Kidney epithelial cell (primary cell): ENCODE measurements at places on chromosomes 12 and 14. TPM values are rescaled to one million over a fixed set of nuclear protein-coding genes. Genes with fewer than 3 reads are reported as not detected.

The LRP1 gene
- 40.2 and 53.6 TPM in 2 replicates for total RNA-seq

The FOXN4 gene
- not detected in 2 replicates for total RNA-seq

The RBM23 gene
- 96.1 and 146 TPM in 2 replicates for total RNA-seq

The CFAP54 gene
- total RNA-seq = 0.41 and 0.79 TPM in 2 replicates

The GLI1 gene
- total RNA-seq = 1.6 TPM in 2 replicates

The CLEC4D gene
- total RNA-seq = not detected in 2 replicates

The NANOG gene
- 0.34 TPM in 1 of 2 replicates, not detected in the other for total RNA-seq

The PSME2 gene
- total RNA-seq = 110 and 115 TPM in 2 replicates

The ISCA2 gene
- 12.1 and 16.7 TPM in 2 replicates for total RNA-seq

The GALNT16 gene
- 0.33 and 3.4 TPM in 2 replicates for total RNA-seq

The DDX23 gene
- total RNA-seq = 64.1 and 65.1 TPM in 2 replicates

The DHRS2 gene
- total RNA-seq = 3.6 and 5.8 TPM in 2 replicates

The STON2 gene
- 17.9 and 20.2 TPM in 2 replicates for total RNA-seq

The DNAJC22 gene
- total RNA-seq = 1.2 and 1.6 TPM in 2 replicates

The AQP6 gene
- total RNA-seq = not detected in 2 replicates
